ENCODE measurements at places on chromosomes 1 and 21.

DNA sequence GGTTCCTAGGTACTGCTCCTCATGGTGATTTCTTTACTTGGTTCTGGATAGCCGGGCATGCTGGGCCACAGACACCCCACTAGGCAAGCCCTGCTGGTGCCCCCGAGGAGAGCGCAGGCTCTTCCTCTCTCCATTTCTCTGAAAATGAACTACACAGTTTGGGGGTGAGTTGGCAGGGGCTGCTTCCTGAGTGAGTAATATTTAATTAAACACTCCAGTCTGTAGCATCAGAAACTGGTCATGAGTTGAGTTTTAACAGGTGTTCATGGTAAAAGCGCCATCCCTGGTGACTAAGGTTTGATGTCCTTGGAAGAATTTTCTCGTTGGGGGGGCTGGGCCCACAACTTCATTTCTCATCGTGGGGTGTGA lies 1.7 kb downstream of the SPSB1 start:
- DNase-seq = no peak

GRCh38 chr1:179089827-179090482 lies 8.1 kb downstream of the TOR3A start:
- DNase-seq = no peak

DNA sequence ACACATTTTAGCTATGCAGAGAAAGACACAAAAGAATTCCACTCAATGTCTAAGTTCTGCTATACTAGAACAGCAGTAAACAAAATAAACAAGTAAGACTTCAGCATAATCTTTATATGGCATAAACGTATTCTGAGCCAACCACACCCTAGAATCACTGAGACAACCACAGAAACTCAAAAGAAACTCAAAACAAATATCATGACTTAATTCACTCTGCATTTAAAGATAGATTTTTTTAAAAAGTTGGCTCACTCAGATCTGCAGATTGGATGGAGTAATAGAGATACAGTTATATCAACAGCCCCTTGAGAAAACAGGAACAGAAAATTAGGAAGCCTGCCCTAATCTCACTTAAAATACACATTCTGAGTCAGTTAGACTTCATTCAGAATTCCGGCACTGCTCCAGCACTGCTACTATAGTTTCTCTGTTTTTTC lies 95.0 kb downstream of the COL24A1 start:
- DNase-seq = no peak

GRCh38 chr1:16718908-16719533 lies 21.3 kb upstream of the RNU1-4 start:
- no peak for DNase-seq

- DNase-seq = no peak
Measured at GRCh38 chr1:231592809-231593208, 33.8 kb upstream of the DISC1 start.

- DNase-seq = no peak
Measured at GRCh38 chr1:41709331-41709730, 209.4 kb downstream of the HIVEP3 start.

- DNase-seq = peak; percentile 57
Measured at GRCh38 chr21:45439161-45439872, 34.4 kb downstream of the COL18A1 start.

GRCh38 chr1:50665413-50665812 lies 242.2 kb upstream of the DMRTA2 start:
- DNase-seq = no peak

DNA sequence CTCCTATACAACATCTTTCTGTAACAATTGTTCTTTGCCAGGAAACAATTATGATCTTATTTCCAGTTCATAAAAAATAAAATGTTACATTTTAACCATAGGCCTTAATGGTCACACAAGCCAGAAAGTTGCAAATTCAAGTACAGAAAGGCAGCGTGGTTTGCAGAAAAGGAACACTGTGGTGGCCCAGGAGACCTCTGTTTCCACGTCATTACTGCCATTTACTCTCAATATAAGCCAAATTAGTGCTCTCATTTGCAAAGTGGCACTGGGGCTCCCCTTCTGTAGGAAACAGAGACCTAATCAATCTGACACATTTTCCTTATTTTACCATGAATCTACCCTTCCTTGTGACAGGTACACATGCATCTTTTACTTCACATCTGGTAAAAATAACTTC lies 79.3 kb upstream of the TLR5 start:
- DNase-seq = no peak

GRCh38 chr1:159339536-159339935 lies 37.4 kb downstream of the FCER1A start:
- no peak for DNase-seq

- no peak for DNase-seq
Measured at GRCh38 chr1:189970331-189971230, 507.1 kb downstream of the BRINP3 start.

GRCh38 chr1:61255358-61255703 lies 173.0 kb downstream of the NFIA start:
- no peak for DNase-seq

GRCh38 chr1:147574401-147574800 lies 33.1 kb downstream of the BCL9 start:
- no peak for DNase-seq

DNA sequence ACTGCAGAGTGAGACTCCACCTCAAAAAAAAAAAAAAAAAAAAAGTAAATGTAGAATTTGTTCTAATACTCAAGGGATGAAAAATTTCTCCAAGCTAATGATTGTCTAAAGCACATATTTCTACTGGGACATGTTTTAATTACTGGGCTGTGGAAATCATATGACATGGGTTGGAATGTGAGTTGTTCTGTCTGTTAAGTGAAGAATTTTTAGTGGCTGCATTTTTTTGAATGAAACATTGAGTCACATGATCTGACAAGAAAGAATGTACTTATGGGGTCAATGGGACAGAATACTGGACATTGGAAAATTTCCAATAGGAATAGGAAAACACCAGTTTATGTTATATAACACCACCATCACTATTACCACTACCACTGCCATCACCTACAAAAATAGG lies 123.8 kb upstream of the IVNS1ABP start:
- DNase-seq = no peak

- DNase-seq = no peak
Measured at GRCh38 chr1:6440198-6441126, 15.9 kb downstream of the ESPN start.

DNA sequence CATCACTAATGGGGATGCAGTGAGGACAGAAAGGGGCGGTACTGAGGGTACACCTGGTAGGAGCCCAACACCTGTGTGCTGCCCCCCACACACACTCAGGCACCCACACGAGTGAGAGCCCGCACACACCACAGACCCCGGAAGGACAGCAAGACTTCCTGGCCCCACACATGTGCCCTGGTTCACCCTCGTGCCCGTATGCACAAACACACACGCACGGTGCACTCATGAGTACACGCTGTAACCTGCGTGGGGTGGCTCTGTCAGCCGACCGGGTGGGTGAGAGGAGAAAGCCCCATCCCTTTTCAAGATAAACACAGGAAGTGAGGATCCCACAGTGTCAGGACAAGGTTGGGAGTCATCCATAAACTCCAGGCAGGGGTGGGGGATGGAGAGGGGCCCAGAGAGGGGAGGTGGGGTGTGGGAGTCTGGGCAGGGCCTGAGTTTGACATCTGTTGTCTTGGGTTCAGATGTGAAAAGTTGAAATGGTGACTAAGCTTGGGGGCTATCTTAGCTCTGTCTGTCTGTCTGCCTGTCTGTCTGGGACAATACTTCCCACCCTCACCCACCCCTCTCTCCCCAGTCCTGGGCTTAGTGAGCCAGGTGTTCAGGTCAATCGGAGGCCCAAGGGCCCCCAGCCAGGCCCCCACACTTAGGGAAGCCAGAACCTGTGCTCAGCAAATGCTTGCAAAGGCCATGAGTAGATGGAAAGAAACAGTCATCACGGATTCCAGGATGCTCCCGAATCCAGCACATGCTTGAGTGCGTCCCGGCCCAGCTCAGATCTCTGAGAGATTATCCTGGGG lies 119.8 kb upstream of the ZBTB40 start:
- no peak for DNase-seq

DNA sequence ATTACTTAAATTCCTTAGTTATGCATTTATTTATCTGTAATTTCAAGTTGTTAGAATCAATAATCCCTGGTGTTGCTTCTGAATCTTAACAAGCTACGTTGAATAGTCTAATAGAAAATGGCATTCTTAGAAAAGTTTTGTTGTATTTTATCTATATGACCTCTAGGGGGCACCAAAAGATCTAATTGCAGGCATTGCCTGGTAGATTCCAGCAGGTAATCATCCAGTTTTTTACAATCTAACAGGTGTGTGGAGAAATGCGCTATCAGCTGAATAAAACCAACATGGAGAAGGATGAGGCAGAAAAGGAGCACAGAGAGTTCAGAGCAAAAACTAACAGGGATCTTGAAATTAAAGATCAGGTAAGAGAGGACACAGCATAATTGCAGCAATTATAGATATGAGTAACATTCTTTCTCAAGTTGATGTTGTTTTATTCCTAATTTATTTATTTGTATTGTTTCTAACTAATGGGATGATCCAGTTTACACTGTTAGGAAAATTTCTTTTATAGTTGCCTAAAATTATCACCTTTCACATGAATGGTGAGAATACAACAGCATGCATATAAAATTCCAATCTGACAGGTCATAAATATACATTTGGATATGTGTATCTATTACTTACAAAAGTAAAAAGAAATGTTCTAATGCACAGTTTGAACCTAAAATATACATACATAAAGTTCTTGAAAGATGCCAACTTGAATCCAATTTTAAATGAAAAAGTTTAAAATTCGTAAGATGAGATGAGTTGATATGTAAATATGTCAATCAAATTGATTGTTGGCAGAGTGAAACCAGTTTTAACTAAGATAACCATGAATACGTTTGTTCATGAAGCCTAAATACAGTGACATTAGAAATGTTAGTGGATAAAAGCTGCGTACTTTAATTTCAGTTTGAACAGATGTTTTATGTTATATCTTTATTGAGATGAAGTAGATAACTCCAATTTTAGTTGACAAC lies 88.4 kb downstream of the SDCCAG8 start:
- peak; percentile 24 for DNase-seq

DNA sequence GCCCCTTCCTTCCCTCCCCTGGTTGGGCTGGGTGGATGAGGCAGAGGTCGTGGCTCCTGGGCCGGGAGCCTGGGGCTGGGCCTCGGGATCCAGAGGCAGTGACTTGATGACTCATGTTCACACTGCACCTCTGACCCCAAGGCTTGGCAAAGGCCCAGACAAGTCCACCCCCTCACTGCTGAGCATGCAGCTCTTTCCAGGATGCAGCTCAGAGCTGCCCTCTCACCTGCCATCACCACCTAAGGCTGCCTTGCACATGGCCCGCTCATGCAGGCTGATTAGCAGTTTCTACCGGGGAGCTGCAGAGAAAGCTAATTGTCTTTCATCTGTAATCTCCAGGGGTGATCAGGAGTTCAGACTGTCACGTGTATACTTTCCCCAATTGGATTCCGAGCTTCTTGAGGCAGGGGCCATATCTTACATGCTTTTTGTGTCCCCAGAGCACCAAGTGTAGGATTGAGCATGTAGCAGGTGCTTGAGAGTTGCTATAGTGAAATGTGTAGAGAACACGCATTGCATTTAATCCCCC lies 62.1 kb downstream of the LRRN2 start:
- no peak for DNase-seq

DNA sequence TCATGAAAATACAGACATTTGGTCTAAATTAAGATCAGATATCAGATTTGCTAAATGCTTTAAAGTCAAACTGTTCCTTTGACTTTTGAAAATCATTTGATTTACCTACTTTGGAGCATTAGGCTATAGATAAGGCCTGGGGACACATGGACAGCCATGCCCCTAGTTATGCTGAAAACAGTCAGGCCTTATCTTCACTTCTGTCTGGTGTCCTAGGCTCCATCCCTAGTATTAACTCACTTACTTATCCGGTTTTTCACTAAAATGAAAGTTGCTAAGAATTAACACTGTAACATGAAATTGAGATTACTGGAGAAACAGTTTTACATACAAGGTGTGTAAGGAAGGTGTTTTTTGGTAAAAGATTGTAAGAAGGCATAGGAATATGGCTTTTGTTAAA lies 4.5 kb upstream of the CATSPERE start:
- DNase-seq = no peak

- no peak for DNase-seq
Measured at GRCh38 chr1:59225594-59226316, 71.1 kb upstream of the FGGY start.

DNA sequence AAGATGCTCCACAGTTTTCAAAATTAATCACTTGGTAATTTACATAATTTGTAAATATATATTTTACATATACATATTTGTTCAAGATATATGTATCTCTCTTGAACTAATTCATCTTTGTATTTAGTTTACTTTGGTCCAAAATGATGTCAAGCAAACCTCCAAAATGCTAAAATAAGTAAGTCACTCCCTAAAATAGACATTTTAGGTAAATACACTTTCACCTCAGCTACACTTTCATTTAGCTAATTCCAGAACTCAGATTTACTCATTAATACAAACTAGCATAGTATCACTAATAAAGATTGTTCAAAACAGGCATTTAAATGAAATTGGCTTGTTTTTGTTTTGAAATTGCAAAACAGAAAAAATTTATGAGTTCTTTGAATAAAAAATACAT lies 40.6 kb downstream of the AHCTF1 start:
- DNase-seq = no peak

- no peak for DNase-seq
Measured at GRCh38 chr1:74505928-74506710, 6.3 kb downstream of the LRRC53 start.

GRCh38 chr1:220943319-220943996 lies 64.2 kb downstream of the HLX start:
- DNase-seq = no peak

GRCh38 chr1:219790834-219791615 lies 137.3 kb downstream of the SLC30A10 start:
- DNase-seq = peak; percentile 54

DNA sequence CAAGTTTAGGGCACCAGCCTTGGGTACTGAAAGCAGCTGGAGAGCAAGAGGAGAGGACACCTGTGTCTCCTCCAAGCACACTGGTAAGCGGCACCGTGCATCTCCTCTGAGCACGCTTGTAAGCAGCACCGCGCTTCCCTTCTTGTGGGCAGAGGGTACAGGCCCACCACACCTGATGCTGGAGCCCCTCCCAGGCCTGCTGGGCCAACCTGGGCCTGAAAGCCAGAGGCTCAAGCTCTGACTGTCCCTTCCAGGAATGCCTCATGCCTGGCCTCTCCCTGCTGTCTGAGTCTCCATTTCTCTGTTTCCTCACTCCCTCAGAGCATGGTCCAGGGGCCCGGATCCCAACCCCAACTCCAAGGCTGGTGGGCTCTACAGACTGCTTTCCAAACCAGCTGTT lies 25.9 kb downstream of the DMBX1 start:
- no peak for DNase-seq

Data from DMS 273 treated with DMSO at 0.1 percent for 48 hours (cell line).